Stimulated activated CD4-positive, alpha-beta T cell treated with anti-CD3 and anti-CD28 coated beads, TNF-alpha, amount 100 ng/mL, for 1 hour (primary cell): ENCODE measurements at places on chromosomes 1 and 21.

GRCh38 chr1:114118351-114118990 is 35.2 kb downstream of the SYT6 start:
- no peak for DNase-seq

GRCh38 chr1:81327103-81327710 is 473.5 kb upstream of the ADGRL2 start:
- no peak for DNase-seq

GRCh38 chr1:53165408-53165961 is 23.0 kb upstream of the SLC1A7 start:
- DNase-seq = no peak

DNA sequence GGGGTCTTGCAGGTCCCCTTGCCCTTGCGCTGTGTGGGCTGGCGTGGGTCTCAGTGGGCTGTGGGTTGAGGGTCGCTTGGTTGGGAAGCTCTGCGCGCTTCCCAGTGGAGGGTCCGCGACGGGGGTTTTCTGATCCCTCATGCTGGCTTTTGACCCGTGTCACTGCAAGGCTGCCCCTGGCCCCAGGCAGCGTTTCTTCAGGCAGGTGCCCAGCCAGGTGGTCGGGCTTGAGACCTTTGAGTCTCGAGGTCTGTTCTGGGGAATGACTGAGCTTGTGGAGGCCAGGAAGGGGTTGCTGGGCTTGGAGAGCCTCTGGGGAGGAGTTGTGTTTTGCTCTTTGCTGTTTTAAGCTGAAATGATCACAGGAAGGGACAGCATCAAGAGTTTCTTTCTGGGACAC is 5.3 kb downstream of the SKI start:
- DNase-seq = no peak

DNA sequence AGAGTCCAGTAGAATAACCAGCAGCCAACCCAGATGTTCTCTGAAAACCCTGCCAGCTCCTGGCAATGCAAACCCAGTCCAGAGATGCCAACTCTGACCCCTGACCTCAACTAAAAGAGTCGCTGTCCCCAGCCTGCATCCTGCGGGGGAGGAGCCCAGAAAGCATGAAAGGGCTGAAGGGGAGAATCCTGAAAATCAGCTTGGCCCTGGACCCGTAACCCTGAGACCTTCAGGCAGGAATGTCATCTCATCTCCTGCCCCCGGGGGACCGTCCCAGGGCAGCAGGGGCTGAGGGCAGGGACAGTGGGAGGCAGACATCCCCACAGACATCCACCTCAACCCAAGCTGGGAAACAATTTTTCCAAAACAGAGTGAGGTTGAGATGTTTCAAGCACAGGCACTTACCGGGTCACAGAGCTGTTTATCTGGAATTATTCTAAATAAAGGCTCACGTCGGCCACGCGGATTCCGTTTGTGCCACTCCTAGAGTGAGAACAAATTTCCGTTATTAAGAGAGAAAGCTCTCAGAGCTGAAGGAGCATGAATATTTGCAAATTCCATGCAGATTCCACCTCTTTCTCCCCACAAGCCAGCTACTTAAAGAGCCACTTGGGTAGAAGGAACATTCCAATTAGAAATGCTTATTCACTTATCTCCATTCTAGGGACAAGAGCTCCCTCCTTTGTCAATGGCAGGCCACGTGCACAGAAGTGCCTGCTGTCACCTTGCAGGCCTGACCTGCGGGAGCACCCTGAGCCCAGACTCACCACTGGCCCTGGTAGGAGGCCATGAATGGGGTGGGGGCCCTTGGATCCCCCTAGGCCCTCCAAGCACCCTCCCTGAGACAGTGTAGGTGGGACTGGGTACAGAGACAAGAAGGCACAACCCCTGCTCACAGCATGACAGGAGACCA is 240.1 kb downstream of the NPHP4 start:
- no peak for DNase-seq

DNA sequence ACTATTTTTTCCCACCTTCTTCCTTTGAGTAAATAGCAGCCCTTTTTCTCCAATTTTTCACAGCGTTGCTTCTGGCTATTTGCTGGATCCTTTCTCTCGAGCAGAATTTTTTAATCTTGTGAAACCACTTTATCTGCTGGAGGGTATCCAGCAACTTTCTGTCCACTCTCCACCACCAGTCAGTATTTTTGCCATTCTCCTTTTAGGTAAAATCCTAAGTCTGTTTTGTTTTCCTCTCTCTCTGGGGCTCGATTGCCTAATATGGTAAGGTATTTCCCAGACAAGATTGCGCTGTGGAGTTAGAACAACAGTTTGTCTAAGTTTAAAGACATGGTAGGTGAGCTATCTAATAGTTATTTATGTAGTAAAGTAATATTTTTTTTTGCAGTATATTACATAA is 156.9 kb downstream of the PPP1R12B start:
- no peak for DNase-seq

DNA sequence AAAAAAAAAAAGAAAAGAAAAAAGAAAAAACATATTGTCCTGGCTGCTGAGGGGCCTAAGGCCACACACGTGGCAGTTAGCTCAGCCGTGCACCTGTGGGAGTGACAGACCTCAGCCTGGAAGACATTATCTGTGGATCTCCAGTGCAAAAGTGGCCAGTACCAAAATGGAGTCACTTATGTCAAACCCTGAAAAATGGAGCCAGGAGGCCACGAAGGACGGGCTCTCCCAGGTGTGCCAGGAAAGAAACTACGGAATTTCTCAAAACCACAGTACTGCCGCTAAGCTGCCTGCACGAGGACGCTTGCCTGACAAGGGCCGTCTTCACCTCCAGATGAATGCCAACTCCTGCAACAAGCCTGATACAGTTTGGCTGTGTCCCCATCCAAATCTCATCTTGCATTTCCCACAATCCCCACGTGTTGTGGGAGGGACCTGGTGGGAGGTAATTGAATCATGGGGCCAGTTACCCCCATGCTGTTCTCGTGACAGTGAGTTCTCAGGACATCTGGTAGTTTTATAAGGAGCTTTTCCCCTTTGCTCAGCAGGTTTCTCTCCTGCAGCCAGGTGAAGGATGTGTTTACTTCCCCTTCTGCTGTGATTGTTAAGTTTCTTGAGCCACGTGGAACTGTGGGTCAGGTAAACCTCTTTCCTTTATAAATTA is 5.3 kb upstream of the MIB2 start:
- no peak for DNase-seq

DNA sequence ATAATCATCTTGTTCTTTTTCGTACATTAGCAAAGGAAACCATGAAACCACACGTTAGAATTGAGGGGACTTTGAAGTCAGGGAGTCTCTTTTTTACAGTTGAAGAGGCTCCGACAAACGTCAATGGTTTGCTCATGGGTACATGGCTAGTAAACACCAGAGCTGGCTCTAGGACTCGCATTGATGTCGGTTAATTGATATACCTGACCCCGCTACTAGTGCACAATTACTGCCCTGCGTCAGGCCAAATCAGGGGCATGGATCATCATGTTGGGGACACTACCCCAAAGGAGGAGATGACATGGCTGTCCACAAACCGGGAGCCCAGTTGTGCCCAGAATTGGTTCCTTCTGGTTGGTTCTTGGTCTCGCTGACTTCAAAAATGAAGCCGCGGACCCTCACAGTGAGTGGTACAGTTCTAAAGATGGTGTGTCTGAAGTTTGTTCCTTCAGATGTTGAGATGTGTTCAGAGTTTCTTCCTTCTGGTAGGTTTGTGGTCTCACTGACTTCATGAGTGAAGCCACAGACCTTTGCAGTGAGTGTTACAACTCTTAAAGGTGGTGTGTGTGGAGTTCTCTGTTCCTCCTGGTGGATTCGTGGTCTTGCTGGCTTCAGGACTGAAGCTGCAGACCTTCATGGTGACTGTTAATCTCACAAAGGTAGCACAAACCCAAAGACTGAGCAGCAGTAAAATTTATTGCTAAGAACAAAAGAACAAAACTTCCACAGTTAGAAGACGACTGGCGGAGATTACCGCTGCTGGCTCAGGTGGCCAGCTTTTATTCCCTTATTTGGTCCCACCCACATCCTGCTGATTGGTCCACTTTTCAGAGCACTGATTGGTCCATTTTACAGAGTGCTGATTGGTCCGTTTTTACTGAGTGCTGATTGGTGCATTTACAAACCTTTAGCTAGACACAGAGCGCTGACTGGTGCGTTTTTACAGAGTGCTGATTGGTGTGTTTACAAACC is 126.9 kb upstream of the ERRFI1 start:
- no peak for DNase-seq

DNA sequence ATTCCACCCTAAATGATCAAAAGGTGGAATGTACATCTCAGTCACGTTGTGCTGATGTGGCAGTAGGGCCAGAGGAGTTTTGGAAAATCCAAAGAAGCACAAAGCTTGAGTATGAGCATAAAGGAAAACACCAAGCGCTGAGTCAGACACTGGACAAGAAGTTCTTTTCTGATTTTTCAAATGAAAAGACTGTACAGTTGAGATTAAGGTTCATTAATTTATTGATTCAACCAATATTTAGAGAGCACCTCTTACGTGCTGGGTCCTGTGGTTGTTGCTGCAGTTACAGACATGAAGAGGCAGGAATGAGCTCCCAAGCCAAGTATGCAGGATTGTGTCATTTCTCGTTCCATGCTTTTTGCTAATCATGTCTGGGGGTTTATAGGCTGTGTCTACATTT is 28.9 kb upstream of the APP start:
- DNase-seq = no peak

DNA sequence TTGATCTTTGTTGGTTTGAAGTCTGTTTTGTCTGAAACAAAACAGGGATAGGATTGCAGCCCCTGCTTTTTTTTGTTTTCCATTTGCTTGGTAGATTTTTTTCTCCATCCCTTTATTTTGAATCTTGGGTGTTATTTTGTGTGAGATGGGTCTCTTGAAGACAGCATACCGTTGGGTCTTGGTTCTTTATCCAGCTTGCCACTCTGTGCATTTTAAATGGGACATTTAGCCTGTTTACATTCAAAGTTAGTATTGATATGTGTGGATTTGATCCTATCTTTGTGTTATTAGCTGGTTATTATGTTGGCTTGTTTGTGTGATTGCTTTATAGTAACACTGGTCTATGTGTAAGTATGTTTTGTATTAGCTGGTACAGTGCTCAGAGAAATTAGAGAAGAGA is 40.9 kb downstream of the GIPC2 start:
- no peak for DNase-seq

DNA sequence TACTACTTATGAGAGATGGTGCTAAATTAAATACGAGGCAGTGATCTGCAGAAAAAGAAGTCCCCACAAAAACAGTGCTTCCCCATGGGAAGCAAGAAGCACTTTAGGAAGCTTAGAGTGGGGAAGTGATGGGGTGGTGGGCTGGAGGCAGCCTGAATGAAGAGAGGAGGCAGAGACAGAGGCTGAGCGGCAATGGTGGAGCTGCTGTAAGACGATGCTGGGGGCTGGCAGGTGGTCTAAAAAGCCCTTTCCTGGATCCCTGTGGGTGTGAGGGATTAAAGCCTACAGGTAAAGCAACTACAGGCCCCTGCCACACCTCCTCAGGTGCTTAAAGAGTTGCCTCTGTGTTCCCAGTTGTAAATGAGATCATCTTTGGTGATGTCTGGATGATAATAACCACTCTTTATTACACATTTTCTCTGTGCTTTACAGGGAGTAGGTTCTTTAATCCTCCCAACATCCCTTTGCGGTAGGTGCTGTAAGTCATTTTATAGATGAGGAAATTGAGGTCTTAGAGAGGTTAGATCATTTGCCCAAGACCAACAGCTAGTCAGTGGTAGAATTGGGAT is 39.2 kb downstream of the CNN3 start:
- no peak for DNase-seq

GRCh38 chr1:184351416-184351975 is 35.3 kb upstream of the C1orf21 start:
- DNase-seq = no peak

GRCh38 chr1:7558481-7558880 is 212.6 kb upstream of the VAMP3 start:
- DNase-seq = no peak

DNA sequence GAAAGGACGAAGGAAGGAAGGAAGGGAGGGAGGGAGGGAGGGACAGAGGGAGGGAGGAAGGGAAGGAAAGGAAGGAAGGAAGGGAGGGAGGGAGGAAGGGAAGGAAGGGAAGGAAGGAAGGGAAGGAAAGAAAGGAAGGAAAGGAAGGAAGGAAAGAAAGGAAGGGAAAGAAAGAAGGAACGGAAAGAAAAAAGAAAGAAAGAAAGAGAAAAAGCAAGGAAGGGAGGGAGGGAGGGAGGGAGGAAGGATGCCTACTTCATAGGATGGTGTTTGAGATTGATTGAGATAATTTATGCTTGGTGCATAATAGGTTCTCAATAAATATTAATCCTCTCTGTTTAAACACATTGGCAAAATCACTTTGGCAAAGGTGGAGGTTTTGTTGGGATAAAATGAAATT is 61.2 kb downstream of the WDR64 start:
- DNase-seq = no peak

DNA sequence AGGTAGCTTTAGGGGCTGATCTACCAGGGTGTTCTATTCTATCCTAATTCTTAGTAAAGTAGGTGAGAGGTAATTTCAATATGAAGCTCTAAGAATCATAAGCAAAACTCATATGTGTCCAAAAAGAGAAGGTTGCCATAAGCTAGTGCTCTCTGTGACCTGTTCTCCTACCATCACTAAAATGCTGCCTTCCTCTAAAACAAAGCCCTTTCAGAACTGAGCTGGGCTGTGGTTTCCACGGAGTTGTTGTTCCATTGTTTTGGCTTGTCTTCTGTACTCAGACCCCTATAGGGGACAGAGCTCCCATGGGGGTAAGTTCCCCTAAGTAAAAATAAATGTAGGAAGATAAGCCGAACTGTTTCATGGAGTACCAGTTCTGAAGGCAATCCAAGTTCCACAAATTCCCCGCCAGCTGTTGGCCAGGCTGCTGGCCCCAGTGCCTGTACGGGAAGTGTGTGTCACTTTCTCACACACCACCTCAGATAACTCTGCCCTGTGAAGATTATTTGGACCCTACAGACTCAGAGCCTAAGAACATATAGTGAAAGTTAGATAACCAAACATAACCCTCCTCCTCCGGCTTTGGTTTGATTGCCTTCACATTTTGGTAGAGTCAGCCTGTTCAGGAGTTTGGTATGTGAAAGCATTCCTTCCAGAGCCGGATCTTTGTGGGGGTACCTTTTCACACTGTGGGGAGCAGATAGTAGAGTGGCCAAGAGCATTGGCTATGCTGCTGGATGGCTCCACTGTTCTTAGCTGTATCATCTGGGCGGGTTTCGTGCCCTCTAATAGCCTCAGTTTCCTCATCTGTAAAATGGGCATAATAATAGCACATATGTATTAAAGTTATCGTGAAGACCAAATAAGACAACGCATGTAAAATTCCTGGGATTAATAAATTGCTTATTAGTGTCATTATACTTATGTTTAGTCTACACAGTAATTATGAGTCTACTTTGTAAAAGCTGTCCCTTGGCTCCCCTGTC is 10.8 kb downstream of the DPT start:
- no peak for DNase-seq

GRCh38 chr21:35829067-35829466 is 231.3 kb downstream of the SETD4 start:
- DNase-seq = no peak

GRCh38 chr21:16194095-16194787 is 464.5 kb downstream of the USP25 start:
- DNase-seq = no peak
